Suppressor macrophage treated with lipopolysaccharide for 4 hours (primary cell): ENCODE measurements at places on chromosomes 7 and 10.

- DNase-seq, result no peak
These were observed 149.6 kb upstream of the SEMA3E start for GRCh38 chr7:83798489-83798888.

- peak; percentile 65 for DNase-seq
These were observed 169.2 kb downstream of the ZNF438 start for GRCh38 chr10:30862486-30862885.

GRCh38 chr10:96720422-96721206, at the start of gene PIK3AP1:
Gene PIK3AP1, minus strand, starts transcription at chr10:96720514. Its CDS starts 120 bp downstream, at chr10:96720394.
- peak; percentile 87 for DNase-seq

DNA sequence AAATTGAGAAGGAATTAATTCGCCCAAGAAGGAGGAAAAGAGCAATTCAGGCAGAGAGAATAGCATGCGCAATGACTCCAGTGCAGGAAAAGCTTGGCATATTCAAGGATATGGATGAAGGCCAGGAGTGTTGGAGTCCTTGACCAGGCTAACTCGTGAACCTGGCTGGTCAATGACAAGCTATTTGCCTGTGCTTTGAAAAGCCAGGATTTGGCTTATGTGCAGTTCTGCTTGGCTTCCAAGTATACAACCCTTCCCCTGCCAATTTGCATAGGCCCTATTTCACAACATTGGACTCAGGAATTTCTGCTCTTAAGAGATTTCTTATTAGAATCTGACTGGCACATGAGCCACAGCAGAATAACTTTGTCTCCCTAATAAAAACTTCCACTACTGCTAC, 72.3 kb upstream of the SP8 start:
- DNase-seq, result no peak

DNA sequence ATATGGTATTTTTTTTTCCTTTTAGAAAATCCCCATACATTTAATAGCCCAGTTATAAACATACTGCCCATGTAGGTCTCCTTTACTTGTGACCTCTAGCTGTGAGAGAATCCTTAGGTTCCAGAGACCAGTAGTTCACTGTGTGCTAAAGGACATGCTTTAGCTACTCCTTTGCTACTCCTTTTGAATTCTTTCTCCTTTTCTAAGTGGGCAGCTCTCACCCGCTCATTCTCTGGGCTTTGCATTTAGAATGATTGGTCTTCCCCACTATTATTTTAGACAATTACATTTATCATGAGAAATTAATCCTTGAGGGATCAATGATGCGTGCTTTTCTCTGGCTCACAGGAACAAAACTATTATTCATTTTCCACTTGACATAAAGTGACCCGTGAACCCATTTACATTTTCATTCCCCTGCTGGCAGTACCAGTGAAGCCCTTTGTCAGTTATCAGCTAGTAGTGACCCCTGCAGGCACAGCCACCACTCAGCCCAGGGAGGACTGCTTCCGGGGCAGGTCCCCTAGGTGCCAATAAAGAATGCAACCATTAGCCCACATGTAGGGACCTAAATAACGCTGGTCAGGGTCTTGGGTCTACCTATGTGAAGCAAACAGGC, 844.3 kb downstream of the CNTNAP2 start:
- DNase-seq, result no peak

GRCh38 chr7:25246306-25246705, 18.0 kb upstream of the NPVF start:
- DNase-seq, result no peak

DNA sequence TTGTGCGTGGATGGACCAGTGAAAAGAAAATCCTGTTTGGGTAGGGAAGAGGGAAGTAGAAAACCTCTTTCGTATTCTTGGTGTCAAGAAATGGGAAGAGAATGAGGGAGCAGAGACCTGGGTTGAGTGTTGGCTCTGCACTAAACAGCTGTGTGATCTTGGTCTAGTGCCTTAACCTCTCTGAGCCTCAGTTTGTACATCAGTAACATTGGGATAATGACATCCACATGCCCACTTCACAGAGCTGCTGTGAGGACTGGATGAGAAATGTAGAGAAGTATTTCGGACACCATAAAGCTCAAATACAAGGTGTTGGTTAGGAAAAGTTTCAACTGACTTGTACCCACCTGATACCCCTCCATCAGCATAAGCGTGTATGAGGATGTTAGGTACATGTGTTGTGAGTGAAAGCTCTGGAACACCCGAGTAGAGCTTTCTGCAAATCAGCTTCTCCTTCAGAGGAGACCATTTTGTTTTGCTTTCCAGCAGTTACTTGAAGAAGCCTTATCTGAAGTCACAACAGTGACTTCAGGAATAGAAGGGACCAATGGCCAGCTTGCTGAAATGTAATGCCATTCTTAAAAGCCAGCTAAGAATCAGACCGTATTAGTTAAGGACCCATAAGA, 11.2 kb downstream of the TRIM56 start:
- DNase-seq, result no peak

GRCh38 chr7:105205592-105206237, 183.0 kb downstream of the SRPK2 start:
- peak; percentile 61 for DNase-seq

- DNase-seq, result no peak
These were observed 365.5 kb upstream of the PFKP start for GRCh38 chr10:2701802-2702201.

- peak; percentile 88 for DNase-seq
These were observed 346.0 kb downstream of the FRMD4A start for GRCh38 chr10:13984647-13985155.

DNA sequence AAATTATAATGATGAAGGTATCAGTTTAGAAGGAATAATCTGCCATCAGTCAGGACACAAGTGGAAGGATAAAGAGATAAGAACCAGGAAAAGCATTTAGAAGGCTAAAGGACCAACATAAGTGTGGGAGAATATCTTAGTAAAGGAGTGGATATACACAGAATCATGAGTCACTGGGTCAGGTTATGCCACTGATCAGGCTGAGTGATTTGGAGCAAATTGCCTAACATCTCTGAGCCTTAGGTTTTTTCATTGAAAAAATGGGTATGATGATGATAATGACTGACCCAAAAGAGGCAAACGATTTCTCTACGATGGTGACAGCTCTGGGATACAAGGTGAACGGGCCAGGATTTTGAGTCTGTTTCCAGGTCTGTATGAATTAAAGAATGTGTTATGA, 2.8 kb upstream of the CUL1 start:
- DNase-seq, result no peak

GRCh38 chr10:7605565-7606295, 61.0 kb downstream of the ITIH5 start:
- DNase-seq, result no peak

DNA sequence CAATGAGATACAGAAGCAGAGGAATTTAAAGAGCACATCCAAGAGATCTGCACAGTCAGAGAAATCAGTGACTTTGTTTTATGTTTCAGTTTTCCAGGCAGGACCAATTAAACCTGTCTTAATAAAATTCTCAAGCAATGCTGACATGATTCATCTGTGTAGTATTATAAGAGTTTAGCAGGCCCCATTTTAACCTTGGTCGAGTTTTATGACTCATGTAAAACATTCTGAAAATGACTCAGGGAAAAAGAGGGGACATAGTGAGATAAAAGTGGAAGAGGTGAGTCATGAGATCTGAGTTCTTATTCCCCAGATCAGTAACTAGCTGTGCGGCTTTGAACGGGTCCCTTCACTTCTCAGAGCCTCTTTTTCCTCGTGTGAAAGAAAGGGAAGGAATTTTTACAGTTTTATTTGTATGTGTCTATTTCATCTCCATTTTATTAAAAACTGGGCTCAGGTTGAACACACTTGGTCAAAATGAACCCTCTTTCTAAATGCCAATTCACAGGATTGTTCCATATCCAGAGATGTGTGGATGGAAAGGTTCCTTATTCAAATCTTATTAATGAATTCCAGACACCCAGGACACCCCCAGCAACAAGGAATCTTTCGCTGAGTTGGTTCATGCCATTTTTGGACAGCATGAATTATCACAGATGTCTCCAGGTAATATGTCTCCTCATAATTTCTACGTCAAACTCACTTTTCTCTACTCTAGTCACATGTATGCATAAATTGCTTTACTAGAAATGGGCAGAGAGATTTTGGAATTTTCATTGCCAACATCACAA, 143.2 kb downstream of the JAZF1 start:
- DNase-seq, result peak; percentile 70

DNA sequence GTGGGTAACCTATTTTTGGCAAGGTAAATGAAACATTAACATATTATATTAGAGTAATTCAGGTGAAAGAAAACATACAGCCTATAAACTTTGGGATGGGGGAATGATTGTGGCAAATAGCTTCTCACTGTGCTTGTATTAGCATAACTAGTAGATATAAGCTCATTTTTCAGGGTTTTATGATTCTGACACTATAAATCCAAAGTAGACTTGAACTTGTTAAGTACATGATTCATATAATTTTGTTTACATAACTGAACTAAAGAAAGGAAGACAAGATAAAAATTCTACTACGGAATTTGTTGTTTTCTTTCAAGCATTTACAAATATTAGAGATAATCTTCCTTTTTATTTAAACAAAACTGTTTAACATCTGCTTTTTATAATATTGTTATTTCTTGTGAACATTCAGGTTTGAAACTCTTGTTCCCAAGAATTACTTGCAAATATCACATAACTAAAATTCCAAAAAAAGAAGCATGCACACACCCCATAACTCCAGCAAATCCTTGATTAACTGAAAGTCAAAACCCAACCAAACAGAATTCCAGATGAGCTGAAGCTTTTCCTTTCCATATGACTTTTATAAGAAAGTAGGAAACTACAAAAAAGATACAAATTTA, 142.3 kb downstream of the JAZF1 start:
- no peak for DNase-seq

- DNase-seq, result no peak
These were observed 41.4 kb downstream of the MRC1 start for GRCh38 chr10:17850501-17850900.

DNA sequence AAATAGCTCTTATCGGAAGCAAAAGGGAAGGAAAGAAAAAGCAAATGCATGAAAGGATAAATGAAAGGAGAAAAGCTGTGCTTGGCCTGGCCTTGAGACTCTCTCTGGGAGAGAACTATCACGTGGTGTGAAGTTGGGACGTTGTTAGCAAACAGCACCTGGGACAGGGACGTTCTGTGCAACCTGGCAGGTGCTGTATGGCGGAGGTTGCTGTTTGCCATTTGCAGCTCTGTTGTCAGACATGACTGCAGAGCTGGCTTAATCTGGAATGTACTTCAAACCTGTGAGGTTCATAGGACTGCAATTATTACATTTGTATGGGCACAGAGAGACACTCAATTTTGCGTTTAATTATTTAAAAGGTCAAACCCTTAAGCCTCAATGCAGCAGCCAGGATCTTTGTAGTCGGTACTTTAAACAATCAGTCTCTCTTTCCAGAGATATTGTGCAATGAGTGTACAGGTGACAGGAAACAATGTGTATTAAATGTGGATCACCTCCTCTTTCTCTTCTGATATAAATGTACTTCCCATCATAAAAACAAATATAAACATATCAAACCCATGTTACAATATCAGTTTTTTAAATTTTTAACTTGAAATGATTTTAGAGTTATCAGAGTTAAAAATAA, 800.5 kb upstream of the KCND2 start:
- DNase-seq, result no peak

DNA sequence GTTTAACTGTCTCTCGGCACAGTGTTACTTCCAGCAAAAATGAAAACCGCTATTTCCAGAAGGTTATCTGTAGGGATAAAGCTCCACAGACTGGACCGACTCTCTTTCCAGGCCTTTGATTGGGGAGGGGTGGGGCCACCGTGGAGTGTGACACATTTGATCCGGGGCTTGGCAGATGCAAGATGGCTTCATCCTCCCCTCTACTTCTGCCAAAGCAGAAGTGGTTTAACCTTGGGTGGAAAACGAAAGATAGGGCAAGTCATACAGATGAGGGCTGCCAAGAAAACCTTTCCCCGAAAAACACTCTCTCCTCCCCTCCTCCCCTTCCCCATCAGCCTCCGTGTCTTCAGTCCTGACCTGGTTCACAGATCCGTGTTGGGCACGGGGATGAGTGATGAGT, 139.7 kb upstream of the SH2B2 start:
- peak; percentile 72 for DNase-seq

GRCh38 chr7:107327986-107328569, 141.8 kb upstream of the GPR22 start:
- DNase-seq, result no peak

- no peak for DNase-seq
These were observed 1274.9 kb upstream of the SORCS1 start for GRCh38 chr10:108439397-108439796.

GRCh38 chr7:44073664-44074348, 8.4 kb upstream of the PGAM2 start:
- peak; percentile 92 for DNase-seq

- no peak for DNase-seq
These were observed 175.9 kb downstream of the EBF3 start for GRCh38 chr10:129788215-129788614.

- DNase-seq, result peak; percentile 17
These were observed 655 bp downstream of the LMTK2 start for GRCh38 chr7:98107313-98107721.

- DNase-seq, result no peak
These were observed 49.2 kb downstream of the CUL2 start for GRCh38 chr10:35040760-35041501.
